SK-N-SH treated with all-trans-retinoic acid at 6 μM for 48 hours (cell line): ENCODE measurements at places on chromosomes 7 and 10.

- no peak for ATAC-seq
These were observed 19.7 kb upstream of the MSRB2 start for GRCh38 chr10:23075672-23076071.

- ATAC-seq = no peak
These were observed 219.2 kb downstream of the SDK1 start for GRCh38 chr7:3520206-3520605.

DNA sequence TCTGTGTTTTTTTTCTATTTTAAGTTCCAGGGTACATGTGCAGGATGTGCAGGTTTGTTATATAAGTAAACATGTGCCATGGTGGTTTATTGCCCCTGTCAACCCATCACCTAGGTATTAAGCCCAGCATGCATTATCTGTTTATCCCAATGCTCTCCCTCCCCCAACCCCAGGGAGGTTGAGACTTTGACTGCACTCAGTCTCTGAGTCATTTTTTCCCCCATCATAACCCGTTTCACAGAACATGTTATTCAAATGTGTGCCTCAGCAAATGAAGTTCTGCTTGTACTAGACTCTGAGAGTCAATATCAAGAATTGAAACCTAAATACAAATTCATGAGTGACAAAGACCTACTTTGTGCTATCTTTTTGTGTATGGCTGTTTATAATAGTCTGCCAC, 70.0 kb upstream of the CYP26C1 start:
- no peak for ATAC-seq

DNA sequence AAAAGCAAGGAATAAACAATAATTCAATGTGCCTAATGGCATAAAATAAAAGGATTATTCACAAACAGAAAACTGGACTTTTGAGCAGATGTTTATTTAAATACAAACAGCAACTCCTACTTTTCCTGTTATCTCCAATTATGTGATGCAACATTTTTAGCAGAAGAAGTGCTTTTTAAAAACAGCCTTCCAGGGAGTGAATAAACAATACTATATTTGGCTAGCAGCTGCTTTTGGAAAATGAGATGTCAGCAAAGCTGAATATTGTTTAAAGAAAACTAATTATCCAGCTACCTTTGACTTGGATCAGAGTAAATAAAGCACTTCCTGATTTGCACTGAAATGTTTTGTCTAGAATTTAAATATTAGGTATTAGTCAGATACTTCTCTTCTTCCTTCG, 23.2 kb downstream of the CDK1 start:
- ATAC-seq = no peak

DNA sequence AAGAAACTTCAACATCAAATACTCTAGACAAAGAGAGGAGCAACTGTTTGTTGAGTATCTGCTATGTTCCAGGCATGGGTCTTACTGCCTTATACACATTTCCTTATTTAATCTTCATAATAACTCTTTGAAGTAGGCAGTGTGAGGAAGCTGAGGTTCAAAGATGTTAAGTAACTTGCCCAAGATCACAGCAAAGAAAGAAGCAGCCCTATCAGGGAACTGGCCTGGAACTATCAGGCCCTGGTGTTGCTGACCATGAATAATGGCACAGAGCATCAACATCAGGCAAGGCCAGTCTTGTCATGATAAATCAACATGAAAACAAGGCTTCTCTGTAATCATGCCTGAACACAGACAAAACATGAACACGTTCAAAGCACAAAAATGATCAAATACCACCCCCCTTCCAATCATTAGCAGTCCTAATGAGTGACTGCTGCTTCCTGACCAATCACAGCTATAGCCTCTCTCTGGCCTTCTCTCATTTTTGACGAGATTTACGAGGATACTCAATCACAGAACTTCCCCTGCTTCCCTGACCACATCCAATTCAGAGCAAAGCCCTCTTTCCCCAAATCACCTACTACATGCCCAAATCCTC, 2.3 kb downstream of the GSDME start:
- ATAC-seq = no peak
